ENCODE measurements at places on chromosomes 3 and 15.
A peak's percentile ranks its signal among the peaks of the same experiment; 100 is the strongest.

DNA sequence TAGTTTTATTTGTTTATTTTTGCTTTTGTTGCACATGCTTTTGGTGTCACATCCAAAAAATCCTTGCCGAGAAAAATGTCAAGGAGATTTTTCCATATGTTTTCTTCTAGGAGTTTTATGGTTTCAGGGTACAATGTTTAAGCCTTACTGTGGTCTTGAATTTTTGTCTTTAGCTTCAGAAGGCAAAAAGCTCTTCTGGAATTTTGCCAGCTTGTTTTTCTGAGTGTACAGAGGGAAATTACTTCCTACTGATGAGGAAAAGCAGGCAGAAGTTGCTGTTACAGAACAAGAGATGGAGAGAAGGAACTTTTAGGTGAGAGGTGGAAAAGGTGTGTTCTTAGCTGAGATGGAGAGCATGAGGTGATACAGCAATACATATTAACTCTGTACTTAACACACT, 59.6 kb downstream of the UBE2E2 start:
- no peak for DNase-seq

- no peak for DNase-seq
Observed at GRCh38 chr3:15382405-15382923, 44.9 kb downstream of the METTL6 start.

DNA sequence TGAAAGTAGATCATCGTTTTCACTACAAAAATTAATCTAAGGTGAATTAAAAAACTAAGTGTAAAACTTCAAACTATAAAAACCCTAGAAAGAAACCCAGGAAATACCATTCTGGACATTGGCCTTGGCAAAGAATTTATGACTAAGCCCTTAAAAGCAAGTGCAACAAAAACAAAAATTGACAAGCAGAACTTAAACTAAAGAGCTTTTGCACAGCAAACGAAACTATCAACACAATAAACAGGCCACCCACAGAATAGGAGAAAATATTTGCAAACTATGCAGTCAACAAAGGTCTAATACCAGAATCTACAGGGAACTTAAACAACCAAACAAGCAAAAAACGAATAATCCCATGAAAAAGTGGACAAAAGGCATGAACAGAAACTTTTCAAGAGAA, 302.0 kb downstream of the CHST2 start:
- no peak for DNase-seq

GRCh38 chr3:72311425-72311824, 526.5 kb upstream of the PROK2 start:
- peak; percentile 41 for DNase-seq

DNA sequence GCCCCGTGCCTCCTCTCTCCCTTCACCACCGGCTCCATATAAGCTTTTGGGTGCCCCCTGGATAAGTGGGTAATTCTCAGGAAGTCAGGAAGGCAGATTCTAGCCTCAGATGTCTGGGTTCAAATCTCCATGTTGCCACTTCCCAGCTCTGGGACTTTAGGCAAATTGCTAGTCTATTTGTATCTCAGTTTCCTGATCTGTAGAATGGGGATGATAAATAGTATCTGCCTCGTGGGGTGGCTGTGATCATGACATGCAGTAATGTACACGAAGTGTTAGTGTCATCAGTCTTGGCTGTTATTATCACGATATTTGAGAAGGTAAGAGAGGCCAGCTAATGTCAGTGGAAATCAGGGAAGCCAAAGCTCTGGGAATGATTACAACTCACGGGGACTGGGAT, 43.3 kb downstream of the MUC4 start:
- DNase-seq = no peak

DNA sequence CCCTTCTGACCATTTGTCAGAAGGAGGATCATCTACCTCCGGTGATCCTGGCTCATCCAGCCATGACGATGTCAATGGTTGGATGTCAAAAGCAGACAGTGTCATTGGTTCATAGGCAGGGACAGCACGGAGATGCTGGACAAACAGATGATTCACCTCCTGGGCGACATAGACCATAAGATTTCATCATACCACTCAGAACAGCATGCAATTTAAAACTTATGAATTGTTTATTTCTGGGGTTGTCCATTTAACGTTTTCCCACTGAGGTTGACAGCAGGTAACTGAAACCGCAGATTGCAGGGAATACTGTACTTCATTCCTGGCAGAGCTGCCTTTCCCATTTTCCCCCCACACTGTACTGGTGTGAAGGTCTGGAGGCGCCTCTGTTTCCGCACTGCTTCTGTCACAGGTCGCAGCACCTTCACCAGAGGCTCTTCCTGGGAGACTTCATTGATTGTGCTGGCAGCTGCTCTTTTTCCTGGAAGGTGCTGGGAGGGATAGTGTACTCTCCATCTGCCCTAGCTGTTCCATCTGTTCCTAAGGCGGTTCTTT, 32.5 kb upstream of the TMOD3 start:
- DNase-seq = no peak

GRCh38 chr15:40461958-40462357, 8.8 kb upstream of the CHST14 start:
- no peak for DNase-seq

- DNase-seq = no peak
Observed at GRCh38 chr3:155316426-155316825, 22.9 kb upstream of the STRIT1 start.

DNA sequence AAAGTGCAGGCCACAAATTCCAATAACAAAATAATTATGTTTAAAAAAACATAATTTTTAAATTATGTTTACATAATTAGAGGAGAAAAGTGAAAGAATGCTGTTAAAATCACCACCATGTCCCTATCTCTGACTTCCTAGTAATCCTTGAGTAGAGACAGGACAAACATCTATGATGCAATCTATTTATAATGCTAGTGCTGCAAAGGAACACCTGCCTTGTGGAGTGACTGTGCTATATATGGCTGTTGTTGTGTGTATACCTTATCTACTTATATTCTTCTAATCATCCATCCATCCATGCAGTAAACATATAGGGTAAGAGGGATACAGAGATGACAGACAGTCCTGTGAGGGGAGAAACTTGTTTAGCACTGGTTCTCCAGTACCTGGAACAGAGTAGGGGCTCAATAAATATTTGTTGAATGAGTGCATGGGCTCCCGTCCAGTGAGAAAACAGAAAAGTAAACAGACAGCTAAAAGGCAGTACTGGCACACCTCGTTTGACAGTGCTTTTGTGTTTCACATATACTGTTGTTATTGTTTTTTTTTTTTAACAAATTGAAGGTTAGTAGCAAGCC, 229.3 kb upstream of the UBE2E1 start:
- DNase-seq = no peak

GRCh38 chr15:67101911-67102598, 36.7 kb downstream of the SMAD3 start:
- DNase-seq = peak; percentile 27

DNA sequence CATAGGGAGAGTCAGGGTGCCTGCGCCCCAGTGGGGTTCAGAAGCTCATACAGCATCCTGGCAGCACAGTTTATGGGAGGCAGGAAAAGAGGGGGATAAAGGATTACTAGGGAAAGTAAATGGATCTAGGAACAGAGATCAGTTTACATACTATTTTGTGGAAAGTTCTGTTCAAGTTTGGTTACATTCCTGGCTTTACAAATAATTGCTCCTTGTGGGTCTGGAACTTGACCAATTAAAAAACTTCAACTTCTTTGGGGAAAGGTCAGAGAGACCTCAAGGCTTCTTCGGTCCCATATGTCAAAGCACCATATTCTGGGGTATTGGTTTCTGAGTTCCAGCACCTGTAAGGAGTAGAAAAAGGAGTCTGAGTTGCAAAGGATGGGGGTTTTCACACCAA, 64.1 kb downstream of the ZDHHC19 start:
- no peak for DNase-seq

DNA sequence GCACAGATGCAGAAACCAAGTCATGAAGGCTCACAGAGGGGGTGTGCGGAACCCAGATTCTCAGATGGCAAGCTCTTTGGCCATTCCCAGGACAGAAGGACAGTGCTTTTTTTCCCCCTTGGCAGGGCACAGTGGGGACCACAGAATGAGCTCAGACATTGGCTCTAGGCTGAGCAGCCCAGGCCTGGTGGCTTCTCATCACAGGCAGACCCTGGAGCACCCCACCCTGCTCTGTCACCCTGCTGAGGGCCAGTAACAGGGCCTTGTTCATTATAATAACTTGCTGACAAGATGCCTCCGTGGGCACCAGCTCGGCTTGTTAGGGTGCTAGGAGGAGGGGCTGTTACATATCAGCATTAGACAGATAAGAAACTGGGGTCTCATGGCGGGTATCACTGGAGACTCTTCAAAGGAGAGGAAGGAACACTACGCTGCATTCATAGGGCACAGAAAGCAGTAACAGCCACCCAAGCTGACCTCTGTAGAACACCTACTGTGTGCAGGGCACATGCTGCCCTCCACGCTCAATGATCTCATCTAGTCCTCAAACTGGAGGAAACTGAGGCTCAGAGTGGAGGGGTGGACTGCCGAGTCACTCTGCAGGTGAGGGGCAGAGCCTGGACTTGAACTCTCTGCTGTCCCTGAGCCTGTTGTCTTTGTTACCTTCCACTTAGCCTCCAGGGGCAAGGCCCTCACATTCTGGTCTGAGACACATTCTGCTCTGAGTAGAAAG, 69.9 kb upstream of the SEC13 start:
- DNase-seq = no peak

- no peak for DNase-seq
Observed at GRCh38 chr3:115552007-115552406, 71.3 kb upstream of the GAP43 start.

GRCh38 chr15:81007428-81008064, 6.8 kb downstream of the TLNRD1 start:
- DNase-seq = no peak

GRCh38 chr15:52331490-52332240, 36.1 kb upstream of the MYO5C start:
- peak; percentile 58 for DNase-seq

DNA sequence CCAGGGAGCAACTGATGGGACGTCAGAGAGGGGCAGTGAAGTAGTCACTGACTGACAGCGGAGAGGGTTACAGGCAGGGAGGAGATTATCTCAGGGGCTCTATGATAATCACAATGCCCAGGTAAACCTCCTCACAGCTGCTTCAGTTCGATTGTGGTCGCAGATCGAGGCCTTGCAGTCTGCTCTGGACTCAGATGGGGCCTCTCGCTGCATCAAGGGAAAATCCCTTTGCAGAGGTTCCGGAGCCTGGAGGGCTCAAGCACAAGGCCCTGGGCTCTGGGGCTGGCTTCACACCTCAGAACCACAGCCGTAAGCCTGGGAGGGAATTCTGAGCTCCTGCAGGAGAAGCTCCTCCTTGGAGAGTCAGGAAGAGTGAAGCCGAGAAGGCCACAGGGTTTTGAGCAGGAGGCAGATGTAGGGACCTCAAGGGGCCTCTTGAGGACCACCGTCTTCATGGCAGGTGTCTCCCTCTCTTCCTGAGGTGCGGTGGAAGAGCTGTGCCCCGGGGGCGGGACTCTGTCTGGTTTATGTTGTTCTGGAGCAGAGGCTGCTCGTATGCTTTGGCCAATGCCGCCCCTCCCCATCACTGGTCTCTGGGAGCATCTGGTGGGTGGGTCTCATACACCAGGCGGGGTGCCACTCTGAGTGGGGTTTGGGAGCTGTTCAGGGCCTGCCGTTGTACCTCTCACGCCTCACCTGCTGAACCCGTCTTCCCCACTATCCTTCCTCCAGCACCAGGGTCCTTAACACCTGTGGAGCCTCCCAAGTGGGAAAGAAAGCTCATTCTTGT, 19.5 kb upstream of the SNRPA1 start:
- no peak for DNase-seq

DNA sequence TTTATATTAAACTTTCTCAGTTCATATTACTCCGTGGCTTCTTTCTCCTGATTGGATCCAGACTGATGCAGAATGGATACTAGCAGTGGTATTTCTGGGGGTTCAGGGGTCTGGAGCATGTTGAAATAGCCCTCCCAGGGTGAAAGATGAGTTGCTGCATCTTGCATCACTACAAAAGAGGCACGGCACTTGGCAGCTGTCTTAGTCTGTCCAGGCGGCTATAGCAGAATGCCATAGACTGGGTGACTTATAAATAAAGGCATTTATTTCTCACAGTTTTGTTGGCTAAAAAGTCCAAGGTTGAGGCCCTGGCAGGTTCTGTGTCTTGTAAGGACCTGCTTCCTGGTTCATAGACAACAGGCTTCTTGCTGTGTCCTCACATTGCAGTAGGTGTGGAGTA, 660 bp upstream of the BCL2L10 start:
- DNase-seq = no peak

DNA sequence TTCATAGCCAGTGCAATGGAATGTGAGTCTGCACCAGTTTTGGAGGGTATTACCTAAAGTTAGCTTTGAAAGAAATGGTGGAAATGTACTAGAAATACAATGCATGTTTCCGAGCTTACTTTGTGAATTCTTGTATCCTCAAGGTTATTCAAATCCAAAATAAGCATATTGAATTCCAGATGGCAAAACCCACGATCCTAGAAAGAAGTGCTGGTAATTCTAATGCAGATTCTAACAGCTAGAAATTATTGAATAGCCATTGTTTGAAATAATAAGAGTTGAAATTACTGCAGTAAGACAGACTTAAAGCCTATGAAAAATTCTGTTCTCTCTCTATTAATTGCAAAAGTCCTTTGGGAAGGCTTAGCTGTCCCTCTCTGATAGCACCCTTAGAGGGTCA, 258.4 kb downstream of the CHL1 start:
- DNase-seq = no peak

GRCh38 chr3:106401666-106402490, 533.1 kb upstream of the CBLB start:
- no peak for DNase-seq

GRCh38 chr15:75455982-75456531, 4.6 kb upstream of the SIN3A start:
- DNase-seq = peak; percentile 42

- no peak for DNase-seq
Observed at GRCh38 chr15:38809621-38810020, 245.0 kb upstream of the RASGRP1 start.

DNA sequence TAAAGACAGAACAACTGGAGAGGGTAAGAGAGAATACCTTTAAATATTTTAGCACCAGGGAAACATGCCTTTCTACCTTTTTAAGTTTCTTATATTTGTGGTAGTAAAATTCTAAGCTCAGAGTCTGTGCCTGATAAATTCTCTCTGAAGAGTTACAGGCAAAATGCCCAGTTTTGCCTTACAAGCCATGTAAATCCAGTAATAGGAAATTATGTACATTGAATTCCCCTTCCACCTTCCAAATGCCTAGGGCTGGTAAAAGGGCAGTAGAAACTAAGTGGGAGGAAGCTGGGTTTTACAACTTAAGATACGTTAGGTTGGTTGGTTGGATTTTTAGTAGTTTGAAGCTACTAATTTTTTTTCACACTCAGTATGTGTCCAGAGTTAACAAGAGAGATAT, 43.1 kb upstream of the TP63 start:
- DNase-seq = no peak
